ENCODE measurements at places on chromosomes 12 and 14. TPM values are rescaled to one million over a fixed set of nuclear protein-coding genes. Genes with fewer than 3 reads are reported as not detected.

CISTR gene
- total RNA-seq: not detected

LIN7A gene
- 0.18 TPM for total RNA-seq

KLHL33 gene
- 0.05 TPM for total RNA-seq

CYP27B1 gene
- total RNA-seq: 4.3 TPM

WNT1 gene
- total RNA-seq: not detected

FOXG1 gene
- not detected for total RNA-seq

BCAT1 gene
- 10.5 TPM for total RNA-seq

C14orf180 gene
- total RNA-seq: not detected

BBOF1 gene
- total RNA-seq: 0.75 TPM

KRT6B gene
- total RNA-seq: not detected

LRTM2 gene
- total RNA-seq: not detected

TSPAN19 gene
- not detected for total RNA-seq

Data from T-helper 2 cell treated with Interferon-gamma antibody and Interleukin-4, amounts not matched to agents 100 ng/mL and 5 ng/mL, for 36 hours (primary cell).